GM04503 (cell line): ENCODE measurements at places on chromosomes 13 and 19.

- no peak for DNase-seq
Observed at GRCh38 chr19:8214802-8215201, 5.6 kb downstream of the CERS4 start.

GRCh38 chr13:45468635-45469034 lies 3.9 kb downstream of the COG3 start:
- no peak for DNase-seq

DNA sequence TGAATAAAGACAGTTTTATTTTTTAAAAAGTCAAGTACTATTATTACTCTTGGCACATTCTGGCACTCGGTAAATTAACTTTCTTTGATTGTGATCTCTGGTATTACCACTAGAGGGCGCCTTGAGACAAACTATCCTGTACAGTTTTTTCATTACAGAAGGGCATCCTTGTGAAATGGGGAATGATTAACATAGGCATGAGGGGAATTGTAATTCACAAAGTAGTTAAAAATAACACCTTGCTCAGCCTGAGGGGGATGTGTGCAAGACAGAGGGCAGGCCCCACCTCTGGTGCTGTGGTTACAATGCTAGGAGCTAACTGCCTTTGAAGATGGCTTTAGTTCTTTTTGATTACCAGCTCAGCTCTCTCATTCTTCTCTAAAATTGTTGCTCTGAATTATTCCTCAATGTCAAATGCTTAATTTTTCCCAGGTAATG lies 24.2 kb upstream of the C1QTNF9B start:
- peak; percentile 27 for DNase-seq

DNA sequence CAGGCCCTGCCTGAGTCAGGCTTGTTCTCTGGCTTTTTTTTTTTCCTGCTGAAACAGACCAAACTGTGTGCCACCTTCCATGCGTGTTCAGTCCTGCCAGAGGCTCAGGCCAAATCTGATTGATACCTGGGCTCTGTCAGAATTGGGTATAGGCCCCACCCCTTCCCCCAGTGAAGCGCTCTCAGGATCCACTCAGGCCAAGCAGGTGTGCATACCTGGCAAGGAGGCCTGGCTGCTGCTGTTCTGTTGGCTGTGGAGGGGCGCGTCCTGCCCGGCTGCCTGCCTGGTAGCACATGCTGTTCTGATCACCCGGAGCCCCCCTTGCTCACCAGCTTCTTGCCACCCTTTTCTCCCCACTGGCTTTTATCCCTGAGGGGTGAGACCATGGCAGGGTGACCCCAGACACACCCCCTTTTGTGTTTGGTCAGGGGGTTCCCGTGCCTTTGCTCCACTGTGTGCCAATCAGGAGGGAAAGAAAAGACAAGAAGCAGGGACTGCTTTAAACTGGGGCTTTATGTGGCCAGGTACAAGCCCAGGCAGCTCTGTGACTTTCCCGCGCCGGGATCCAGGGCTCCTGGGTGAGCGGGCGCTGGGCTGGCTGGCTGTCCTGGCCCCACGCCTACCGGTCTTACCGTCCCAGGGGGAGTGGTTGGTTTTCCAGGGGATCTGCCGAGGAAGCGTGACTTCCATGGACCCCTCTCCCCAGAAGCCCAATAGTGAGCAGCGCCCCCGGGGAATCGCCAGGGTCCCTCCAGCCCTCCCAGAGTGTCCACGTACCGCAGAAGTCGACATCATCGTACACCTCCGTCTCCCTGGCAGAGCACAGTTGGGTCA lies 12.7 kb downstream of the PRAM1 start:
- no peak for DNase-seq

- DNase-seq: no peak
Observed at GRCh38 chr19:28500982-28501630, 711.8 kb downstream of the UQCRFS1 start.

GRCh38 chr19:23273022-23273589 lies 22.9 kb upstream of the ZNF724 start:
- no peak for DNase-seq

GRCh38 chr13:63944911-63945310 lies 2529.3 kb upstream of the PCDH20 start:
- no peak for DNase-seq

- DNase-seq: no peak
Observed at GRCh38 chr19:3248728-3249326, 24.4 kb downstream of the CELF5 start.
